ENCODE measurements at places on chromosomes 3 and 15. TPM values are rescaled to one million over a fixed set of nuclear protein-coding genes. Genes with fewer than 3 reads are reported as not detected.

The C3orf85 gene
- total RNA-seq: not detected

The LRRIQ4 gene
- total RNA-seq: not detected

The GATA2 gene
- total RNA-seq: 12.6 TPM

The ZPLD1 gene
- total RNA-seq: not detected

The TM6SF1 gene
- 19.6 TPM for total RNA-seq

The SEMA5B gene
- under 0.01 TPM for total RNA-seq

The CADPS gene
- total RNA-seq: not detected

The ZNF717 gene
- 5.8 TPM for total RNA-seq

The RTP1 gene
- total RNA-seq: not detected

The ITGA11 gene
- total RNA-seq: 1.6 TPM

The ADGRG7 gene
- total RNA-seq: not detected

The C3orf49 gene
- not detected for total RNA-seq

Measured in bladder microvascular endothelial cell (primary cell).